ENCODE measurements at places on chromosomes 7 and 10. TPM values are rescaled to one million over a fixed set of nuclear protein-coding genes. Genes with fewer than 3 reads are reported as not detected.

Gene TEX36
- total RNA-seq, result not detected

Gene AGAP4
- total RNA-seq, result 6.1 TPM

Gene CYP2C9
- total RNA-seq, result not detected

Gene GPAM
- 11.3 TPM for total RNA-seq

Gene ACSM6
- total RNA-seq, result not detected

Gene WASHC2A
- total RNA-seq, result 47.6 TPM

Gene SRRM3
- total RNA-seq, result not detected

DNA sequence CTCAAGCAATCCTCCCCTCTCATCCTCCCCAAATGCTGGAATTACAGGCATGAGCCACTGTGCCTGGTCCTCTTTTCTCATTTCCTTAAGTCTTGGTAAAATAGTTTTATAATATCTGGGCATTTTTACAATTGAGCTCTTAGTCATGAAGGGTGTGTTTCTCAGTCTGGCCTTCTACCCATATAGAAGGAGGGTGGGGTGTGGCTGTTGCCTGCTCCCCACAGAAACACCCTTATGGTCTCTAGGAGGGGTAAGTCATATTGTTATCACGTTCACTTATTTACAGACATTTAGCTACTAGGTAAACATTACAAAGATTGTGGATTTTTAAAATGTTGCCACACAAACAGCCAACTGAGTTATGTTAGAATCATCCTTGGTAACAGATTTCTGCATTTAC lies 6.7 kb upstream of the OTUD1 start:
- no peak overlapping the region for H3K27ac ChIP-seq
- H3K4me1 ChIP-seq, result no peaks in the 10 kb centered on the region
- no peak overlapping the region for H3K4me3 ChIP-seq
- no peak for DNase-seq
- no peaks in the 10 kb centered on the region for H3K36me3 ChIP-seq
- H3K27me3 ChIP-seq, result peaks cover 12% of the 10 kb centered on the region

- no peaks in the 10 kb centered on the region for H3K36me3 ChIP-seq
- H3K4me1 ChIP-seq, result peaks cover 38% of the 10 kb centered on the region
- H3K27ac ChIP-seq, result peak overlapping the region; percentile 88
- peak overlapping the region; percentile 60 for H3K4me3 ChIP-seq
- peak; percentile 57 for DNase-seq
Measured at GRCh38 chr10:88270871-88271713, 312.0 kb downstream of the RNLS start.

GRCh38 chr7:50531401-50531911 lies 33.7 kb downstream of the DDC start:
- no peaks in the 10 kb centered on the region for H3K36me3 ChIP-seq
- no peak overlapping the region for H3K27ac ChIP-seq
- peaks cover 12% of the 10 kb centered on the region for H3K27me3 ChIP-seq
- H3K4me1 ChIP-seq, result peaks cover 51% of the 10 kb centered on the region
- no peak overlapping the region for H3K4me3 ChIP-seq

DNA sequence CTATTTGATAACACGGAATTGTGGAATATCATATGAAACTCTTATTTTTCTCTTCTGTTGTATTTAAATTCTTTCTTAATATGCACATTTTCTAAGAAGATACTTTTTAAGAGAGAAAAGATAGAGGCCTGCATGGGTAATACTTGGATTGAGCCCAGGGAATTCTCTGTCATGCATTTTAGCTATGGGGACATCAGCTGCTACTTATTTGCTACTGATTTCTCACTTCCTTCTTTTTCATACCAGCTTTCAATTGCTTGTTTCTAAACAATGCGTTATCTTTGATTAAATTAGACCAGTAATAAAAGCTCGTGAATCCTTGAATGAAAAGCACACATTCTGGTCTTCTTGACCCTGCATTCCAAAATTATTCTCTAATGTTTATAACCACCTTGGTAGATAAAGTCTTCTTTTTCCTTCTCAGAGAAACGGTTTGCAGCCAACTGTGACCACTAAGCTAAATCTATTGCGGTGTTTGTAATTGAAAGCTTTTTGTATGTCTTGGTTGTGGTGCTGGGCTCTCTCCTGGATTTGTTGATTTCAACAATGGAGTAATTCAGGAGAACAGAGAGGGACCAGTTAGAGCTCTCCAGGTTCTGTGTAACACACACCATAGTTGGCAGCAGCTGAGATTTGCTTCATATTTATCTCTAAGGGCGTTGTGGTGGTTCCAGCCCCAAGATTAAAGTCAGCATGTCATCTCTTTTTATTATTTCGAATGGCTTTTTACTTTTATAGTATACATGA lies 139.3 kb downstream of the PPP1R9A start:
- DNase-seq, result no peak
- no peaks in the 10 kb centered on the region for H3K36me3 ChIP-seq
- H3K27me3 ChIP-seq, result peaks cover 2% of the 10 kb centered on the region
- no peak overlapping the region for H3K27ac ChIP-seq

DNA sequence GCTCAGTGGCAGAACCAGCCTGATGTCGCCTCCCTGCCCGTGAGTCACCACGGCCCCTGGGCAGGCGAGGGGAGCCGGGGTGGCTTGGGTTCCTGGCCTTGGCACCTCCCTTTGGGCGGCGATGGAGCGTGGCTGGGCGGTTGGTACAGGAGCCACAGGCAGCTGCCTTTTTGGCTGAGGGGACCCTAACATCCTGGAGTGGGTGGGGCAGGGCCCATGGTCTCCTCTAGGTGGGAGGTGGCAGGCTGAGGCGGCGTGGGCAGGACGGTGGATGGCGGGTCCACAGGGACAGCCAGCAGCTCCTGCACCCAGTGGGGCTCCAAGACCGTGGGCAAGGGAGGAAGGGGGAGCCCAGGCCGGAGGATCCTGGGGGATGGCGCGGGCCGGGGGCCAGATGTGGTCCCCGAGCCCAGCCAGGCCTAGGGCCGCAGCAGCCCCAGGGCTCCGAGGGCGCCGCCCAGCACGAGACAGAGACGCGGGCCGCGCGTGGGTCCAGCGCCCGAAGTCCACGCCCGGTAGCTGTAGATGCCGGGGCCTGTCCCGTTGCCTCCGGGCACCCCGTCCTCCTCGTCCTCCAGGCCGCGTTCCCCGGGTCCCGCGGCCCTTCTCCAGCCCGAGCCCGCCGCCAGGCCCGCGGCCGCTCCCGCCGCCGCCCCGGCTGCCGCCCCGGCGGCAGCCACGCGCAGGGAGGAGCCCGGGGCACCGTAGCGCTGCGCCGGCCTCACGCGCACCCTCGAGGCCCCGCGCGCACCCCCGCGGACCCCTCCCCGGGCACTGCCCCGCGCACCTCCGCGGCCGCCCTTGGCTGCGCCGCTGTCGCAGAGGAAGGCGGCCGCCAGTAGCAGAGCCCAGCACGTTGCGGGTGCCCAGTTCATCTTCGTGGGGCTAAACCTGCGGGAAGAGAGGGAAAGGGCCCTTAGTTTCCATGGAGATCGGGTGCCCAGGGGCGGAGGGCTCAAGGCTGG lies 1.3 kb downstream of the SPRN start:
- H3K27ac ChIP-seq, result no peak overlapping the region
- H3K36me3 ChIP-seq, result no peaks in the 10 kb centered on the region
- no peaks in the 10 kb centered on the region for H3K4me1 ChIP-seq

DNA sequence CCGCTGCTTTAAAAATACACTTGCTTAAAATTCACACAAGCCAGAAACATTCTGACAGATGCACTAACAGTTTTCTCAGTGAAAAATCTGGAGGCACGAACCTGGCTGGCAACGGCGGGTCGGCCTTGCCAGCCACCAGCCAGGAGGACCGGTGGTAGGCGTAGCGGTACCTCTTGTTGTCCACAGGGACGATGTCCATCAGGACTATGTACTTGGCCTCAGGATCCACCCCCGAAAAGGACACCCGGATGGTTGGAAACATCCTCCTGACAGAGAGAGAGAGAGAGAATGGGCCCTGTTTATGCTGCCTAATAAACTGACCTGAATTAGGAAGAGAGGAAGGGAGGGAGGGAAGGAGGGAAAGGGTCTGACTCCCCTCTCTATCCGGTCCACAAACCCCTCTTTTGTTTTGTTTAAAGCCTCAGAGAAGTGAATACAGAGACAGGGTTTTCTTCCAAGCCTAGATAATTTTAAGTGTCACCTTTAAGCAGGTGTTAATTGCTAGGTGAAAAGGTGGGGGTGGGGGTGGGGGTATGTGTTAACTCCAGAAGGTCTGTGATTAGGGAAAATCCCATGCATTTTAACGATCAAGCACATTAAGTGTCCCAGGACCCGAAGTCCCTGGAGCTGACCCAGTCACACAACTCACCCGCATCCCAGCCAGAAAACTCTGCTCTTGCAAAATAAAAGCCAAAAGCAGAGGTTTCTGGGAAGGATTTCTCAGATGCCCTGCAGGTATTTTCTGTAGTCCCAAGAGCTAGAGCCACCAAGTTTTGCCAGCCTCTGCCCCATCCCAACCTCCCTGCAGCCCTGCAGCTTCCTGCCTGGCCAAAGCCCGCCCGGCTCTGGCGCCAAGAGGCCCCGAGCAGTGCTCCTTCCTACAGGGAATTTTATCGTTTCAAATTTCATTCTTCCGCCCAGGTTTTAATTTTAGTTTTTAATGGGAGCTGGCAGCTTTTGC lies 5.0 kb downstream of the TBX20 start:
- no peaks in the 10 kb centered on the region for H3K4me1 ChIP-seq
- no peak overlapping the region for H3K4me3 ChIP-seq
- H3K27me3 ChIP-seq, result peaks cover 29% of the 10 kb centered on the region
- H3K36me3 ChIP-seq, result no peaks in the 10 kb centered on the region

GRCh38 chr10:123241391-123242141 lies 87.4 kb downstream of the BUB3 start:
- no peaks in the 10 kb centered on the region for H3K4me1 ChIP-seq
- no peaks in the 10 kb centered on the region for H3K36me3 ChIP-seq
- no peak overlapping the region for H3K27ac ChIP-seq
- no peak overlapping the region for H3K4me3 ChIP-seq
- peaks cover 1% of the 10 kb centered on the region for H3K27me3 ChIP-seq

GRCh38 chr10:89217057-89217990 lies 10.2 kb upstream of the CH25H start:
- DNase-seq, result peak; percentile 50
- no peaks in the 10 kb centered on the region for H3K36me3 ChIP-seq
- H3K4me3 ChIP-seq, result no peak overlapping the region
- H3K27ac ChIP-seq, result peak overlapping the region; percentile 34
- H3K27me3 ChIP-seq, result no peaks in the 10 kb centered on the region

- no peaks in the 10 kb centered on the region for H3K27me3 ChIP-seq
- H3K4me1 ChIP-seq, result no peaks in the 10 kb centered on the region
- no peak overlapping the region for H3K4me3 ChIP-seq
- no peaks in the 10 kb centered on the region for H3K36me3 ChIP-seq
- DNase-seq, result no peak
Measured at GRCh38 chr7:49229246-49229645, 304.9 kb downstream of the CDC14C start.

DNA sequence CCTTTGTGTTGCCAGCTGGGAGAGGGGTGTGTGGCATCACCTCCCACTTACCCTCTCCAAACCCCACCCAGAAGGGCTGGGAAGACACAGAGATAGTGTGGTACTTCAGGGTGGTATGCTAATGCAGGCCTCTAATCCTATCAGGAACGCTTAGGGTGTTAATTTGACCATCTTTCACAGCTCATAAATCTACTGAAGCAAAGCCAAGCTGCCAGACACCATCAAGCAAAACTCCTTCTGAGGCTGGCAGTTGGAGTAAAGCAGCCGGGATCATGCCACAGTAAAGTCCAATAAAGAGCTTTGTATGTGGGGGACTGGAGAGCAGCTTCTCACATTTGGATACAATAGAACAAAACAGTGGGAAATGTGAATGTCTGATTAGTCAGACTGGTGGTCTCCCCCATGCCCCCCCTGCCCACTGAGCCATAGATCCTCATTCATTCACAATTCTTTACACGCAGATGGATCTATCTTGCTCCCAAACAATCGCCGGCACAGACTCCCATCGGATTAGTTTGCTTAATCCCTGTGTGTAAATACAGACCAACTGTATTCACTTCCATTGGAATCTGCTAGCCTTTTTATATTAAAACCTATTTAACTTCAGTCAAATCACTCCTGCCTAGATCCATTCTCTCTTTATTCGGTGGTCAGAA lies 29.6 kb downstream of the FGFBP3 start:
- H3K27me3 ChIP-seq, result peaks cover 5% of the 10 kb centered on the region
- peaks cover 15% of the 10 kb centered on the region for H3K4me1 ChIP-seq
- no peak overlapping the region for H3K4me3 ChIP-seq
- no peak for DNase-seq
- H3K36me3 ChIP-seq, result no peaks in the 10 kb centered on the region

GRCh38 chr10:131620314-131620713 lies 280.5 kb upstream of the PPP2R2D start:
- DNase-seq, result no peak
- no peak overlapping the region for H3K27ac ChIP-seq
- H3K4me3 ChIP-seq, result no peak overlapping the region
- H3K36me3 ChIP-seq, result peaks cover 5% of the 10 kb centered on the region
- H3K4me1 ChIP-seq, result no peaks in the 10 kb centered on the region
- no peaks in the 10 kb centered on the region for H3K27me3 ChIP-seq

GRCh38 chr7:604001-604883 lies 84.6 kb upstream of the PDGFA start:
- H3K4me3 ChIP-seq, result no peak overlapping the region
- no peak overlapping the region for H3K27ac ChIP-seq
- no peak for DNase-seq
- no peaks in the 10 kb centered on the region for H3K36me3 ChIP-seq
- no peaks in the 10 kb centered on the region for H3K4me1 ChIP-seq
- peaks cover under 1% of the 10 kb centered on the region for H3K27me3 ChIP-seq

- H3K4me1 ChIP-seq, result no peaks in the 10 kb centered on the region
- peaks cover 37% of the 10 kb centered on the region for H3K27me3 ChIP-seq
- no peak for DNase-seq
- no peaks in the 10 kb centered on the region for H3K36me3 ChIP-seq
Measured at GRCh38 chr10:29873941-29874484, 185.4 kb downstream of the JCAD start.

GRCh38 chr7:132160611-132161532 lies 415.4 kb downstream of the PLXNA4 start:
- no peaks in the 10 kb centered on the region for H3K36me3 ChIP-seq
- no peak overlapping the region for H3K4me3 ChIP-seq
- H3K27ac ChIP-seq, result no peak overlapping the region

GRCh38 chr10:97128516-97129154 lies 57.1 kb downstream of the SLIT1 start:
- H3K4me3 ChIP-seq, result no peak overlapping the region
- H3K36me3 ChIP-seq, result no peaks in the 10 kb centered on the region
- no peaks in the 10 kb centered on the region for H3K4me1 ChIP-seq
- peaks cover 46% of the 10 kb centered on the region for H3K27me3 ChIP-seq
- no peak for DNase-seq
- H3K27ac ChIP-seq, result no peak overlapping the region

- peaks cover 1% of the 10 kb centered on the region for H3K27me3 ChIP-seq
- H3K4me3 ChIP-seq, result no peak overlapping the region
- peaks cover 26% of the 10 kb centered on the region for H3K36me3 ChIP-seq
- no peak for DNase-seq
- H3K27ac ChIP-seq, result peak overlapping the region; percentile 38
Measured at GRCh38 chr7:133009426-133010252, 72.3 kb downstream of the CHCHD3 start.

- H3K4me1 ChIP-seq, result peaks cover 20% of the 10 kb centered on the region
- H3K27me3 ChIP-seq, result no peaks in the 10 kb centered on the region
- H3K27ac ChIP-seq, result no peak overlapping the region
Measured at GRCh38 chr7:110759069-110759468, 331.9 kb upstream of the LRRN3 start.

- peaks cover 5% of the 10 kb centered on the region for H3K36me3 ChIP-seq
- H3K4me1 ChIP-seq, result peaks cover 22% of the 10 kb centered on the region
- no peak for DNase-seq
- no peak overlapping the region for H3K27ac ChIP-seq
Measured at GRCh38 chr7:135755351-135755753, 6.7 kb upstream of the FAM180A start.

- peaks cover 51% of the 10 kb centered on the region for H3K4me1 ChIP-seq
- H3K36me3 ChIP-seq, result peaks cover 10% of the 10 kb centered on the region
- H3K27ac ChIP-seq, result no peak overlapping the region
- DNase-seq, result no peak
- no peak overlapping the region for H3K4me3 ChIP-seq
- no peaks in the 10 kb centered on the region for H3K27me3 ChIP-seq
Measured at GRCh38 chr7:129045682-129046081, 9.2 kb downstream of the TNPO3 start.

Measured in HFFc6 (cell line).